Fibroblast of lung (primary cell): ENCODE measurements at places on chromosomes 6 and 20. TPM values are rescaled to one million over a fixed set of nuclear protein-coding genes. Genes with fewer than 3 reads are reported as not detected.

SLPI gene
- total RNA-seq = 0.17 and 0.77 TPM in 2 replicates

OPRL1 gene
- total RNA-seq = 2.6 and 4.1 TPM in 2 replicates

CTCFL gene
- not detected in 2 replicates for total RNA-seq

FAM217A gene
- total RNA-seq = not detected in 2 replicates

MATN4 gene
- under 0.01 TPM in 2 replicates for total RNA-seq

OR2J3 gene
- not detected in 2 replicates for total RNA-seq

HMGCLL1 gene
- 0.51 and 0.83 TPM in 2 replicates for total RNA-seq

SLC35D3 gene
- total RNA-seq = not detected in 2 replicates

NOTCH4 gene
- total RNA-seq = 0.77 and 0.99 TPM in 2 replicates

UST gene
- total RNA-seq = 19.5 and 20.0 TPM in 2 replicates

TULP4 gene
- 88.2 and 118 TPM in 2 replicates for total RNA-seq

PHACTR1 gene
- total RNA-seq = 0.26 and 1.2 TPM in 2 replicates

NQO2 gene
- 12.1 and 18.7 TPM in 2 replicates for total RNA-seq

SASH1 gene
- total RNA-seq = 21.3 and 38.6 TPM in 2 replicates

GPR6 gene
- not detected in 2 replicates for total RNA-seq

DNAJC5 gene
- total RNA-seq = 35.7 and 48.9 TPM in 2 replicates

SOBP gene
- 5.6 and 6.3 TPM in 2 replicates for total RNA-seq
